ENCODE measurements at places on chromosomes 12 and 14.

DNA sequence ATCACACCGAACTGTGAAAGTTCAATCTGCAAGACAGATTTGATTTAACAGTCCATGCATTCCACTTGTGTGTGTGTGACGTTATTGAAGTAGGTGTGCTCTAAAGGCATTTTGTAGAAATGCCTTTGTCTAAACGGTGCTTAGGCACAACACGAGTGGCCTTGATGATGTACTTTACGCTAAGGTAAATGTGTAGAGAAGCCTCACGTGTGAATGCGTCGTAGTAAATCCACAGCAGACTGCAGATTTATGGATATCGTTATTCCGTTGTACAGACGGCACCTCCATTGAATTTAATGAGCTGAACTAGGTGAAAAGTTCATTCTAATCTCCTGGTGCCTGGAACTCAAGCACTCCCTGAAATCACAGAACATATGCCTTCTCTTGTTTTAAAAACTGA, 202.8 kb upstream of the STXBP6 start:
- DNase-seq = no peak

GRCh38 chr12:11758510-11759493, 109.3 kb downstream of the ETV6 start:
- no peak for DNase-seq

DNA sequence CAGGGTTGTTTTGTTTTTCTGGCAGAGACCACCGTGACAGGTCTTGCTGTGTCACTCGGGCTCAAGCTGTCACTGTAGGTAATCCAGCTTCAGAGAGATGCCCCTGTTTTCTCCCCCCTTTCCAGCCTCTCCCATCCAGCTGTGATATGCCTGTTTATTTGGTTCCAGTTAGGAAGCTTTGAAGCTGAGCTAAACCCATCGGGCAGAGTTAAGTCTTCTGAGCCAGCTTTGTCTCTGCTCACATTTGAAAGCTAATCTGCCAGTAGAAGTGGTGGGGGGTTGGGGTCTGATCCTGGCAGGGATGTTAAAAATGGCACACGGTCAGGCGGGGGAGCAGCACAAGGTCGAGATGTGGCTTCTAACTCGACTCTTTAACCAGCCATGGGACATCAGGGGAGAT, 130.0 kb downstream of the TSPAN9 start:
- no peak for DNase-seq

- DNase-seq = no peak
These were observed 12.0 kb upstream of the RNU6-7 start for GRCh38 chr14:32189811-32190210.

- no peak for DNase-seq
These were observed 67.9 kb downstream of the BMP4 start for GRCh38 chr14:53888535-53889386.

- DNase-seq = peak; percentile 44
These were observed 17.4 kb upstream of the PYGL start for GRCh38 chr14:50961605-50962221.

- DNase-seq = no peak
These were observed 152.6 kb downstream of the AKAP6 start for GRCh38 chr14:32481707-32482106.

GRCh38 chr14:57018065-57018464, 207.8 kb upstream of the OTX2 start:
- no peak for DNase-seq

GRCh38 chr14:89388853-89389252, 28.2 kb downstream of the FOXN3 start:
- no peak for DNase-seq

GRCh38 chr12:49491823-49492222, 47.0 kb upstream of the KCNH3 start:
- DNase-seq = no peak

DNA sequence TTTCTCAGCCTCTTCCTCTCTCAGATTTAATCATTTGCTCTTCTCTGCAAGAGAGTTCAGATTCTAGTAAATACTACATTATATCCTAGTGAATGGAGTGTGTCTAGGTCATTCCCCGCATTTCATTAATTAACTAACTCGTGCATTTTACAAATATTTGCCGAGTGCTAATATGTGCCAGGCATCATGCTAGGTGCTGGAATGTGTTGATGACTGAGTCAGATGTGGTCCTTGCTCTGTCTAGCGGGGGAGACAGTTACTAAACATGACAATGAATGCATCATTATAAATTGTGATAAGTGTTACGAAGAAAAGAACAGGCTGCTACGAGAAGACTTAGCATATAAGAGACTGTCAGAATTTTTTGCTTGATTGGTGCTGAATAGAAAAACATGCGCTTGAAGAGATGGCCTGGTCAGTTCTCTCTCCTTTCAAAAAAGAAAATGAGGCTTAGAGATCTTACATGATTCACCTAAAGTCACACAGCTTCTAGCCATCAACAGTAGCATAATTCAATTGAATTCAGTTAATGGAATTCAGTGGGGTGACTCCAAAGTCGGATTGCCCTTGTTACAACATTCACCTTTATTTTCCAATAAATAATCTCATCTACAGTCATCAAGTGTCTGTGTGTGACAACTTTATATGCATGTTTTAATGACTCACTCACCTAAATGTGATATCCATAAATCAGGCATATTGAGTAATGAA, 48.7 kb upstream of the MAX start:
- DNase-seq = no peak

DNA sequence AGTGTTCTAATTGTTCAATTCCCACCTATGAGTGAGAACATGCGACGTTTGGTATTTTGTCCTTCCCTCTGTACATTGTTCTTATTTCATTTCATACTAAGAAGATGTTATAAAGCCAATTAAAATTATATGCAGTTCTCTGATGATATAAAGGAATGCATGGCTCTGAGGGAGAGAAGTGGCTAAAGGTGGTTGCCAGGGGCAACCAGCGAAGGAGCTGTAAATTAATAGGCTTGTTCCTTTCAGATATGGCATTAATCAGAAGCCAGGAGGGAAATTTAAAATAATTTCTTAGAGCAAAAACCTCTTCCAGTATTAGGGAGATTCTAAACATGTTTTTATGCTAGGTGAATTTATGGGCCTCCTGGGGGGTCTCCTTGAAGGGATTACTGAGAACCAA, 227.8 kb downstream of the TMEM117 start:
- DNase-seq = no peak

- no peak for DNase-seq
These were observed 155.0 kb downstream of the GCH1 start for GRCh38 chr14:54747616-54748015.

- DNase-seq = no peak
These were observed 187.1 kb downstream of the MON2 start for GRCh38 chr12:62653740-62654139.

GRCh38 chr14:104724981-104725771, 1.1 kb downstream of the ADSS1 start:
- DNase-seq = no peak

DNA sequence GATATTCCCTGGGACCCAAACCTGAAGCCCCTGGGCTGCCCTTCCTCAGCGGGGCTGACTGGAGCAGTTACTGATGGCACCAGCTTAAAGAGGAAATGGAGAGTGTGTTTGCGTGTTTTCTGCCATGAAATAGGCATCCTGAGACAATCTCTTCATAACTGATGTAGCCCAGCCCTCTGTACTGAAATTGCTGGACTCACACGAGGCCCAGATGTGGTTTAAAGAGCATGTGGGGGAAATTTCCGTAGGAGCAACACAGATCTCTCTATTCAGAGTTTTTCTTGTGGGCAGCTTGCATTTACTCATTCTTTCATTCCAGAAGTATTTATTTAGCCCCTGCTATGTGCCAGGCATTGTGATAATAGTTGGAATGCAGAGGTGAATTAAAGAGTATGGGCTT, 782.1 kb upstream of the TBX3 start:
- DNase-seq = no peak

GRCh38 chr12:115823635-115824034, 453.9 kb downstream of the MED13L start:
- DNase-seq = no peak

- no peak for DNase-seq
These were observed 5.2 kb upstream of the AP1G2 start for GRCh38 chr14:23572836-23573235.

GRCh38 chr14:92173668-92174067, 51.9 kb downstream of the CPSF2 start:
- DNase-seq = peak; percentile 7

GRCh38 chr14:33686218-33686617, 264.7 kb downstream of the EGLN3 start:
- DNase-seq = peak; percentile 59

- no peak for DNase-seq
These were observed 148.3 kb downstream of the CRADD start for GRCh38 chr12:93825501-93825888.

DNA sequence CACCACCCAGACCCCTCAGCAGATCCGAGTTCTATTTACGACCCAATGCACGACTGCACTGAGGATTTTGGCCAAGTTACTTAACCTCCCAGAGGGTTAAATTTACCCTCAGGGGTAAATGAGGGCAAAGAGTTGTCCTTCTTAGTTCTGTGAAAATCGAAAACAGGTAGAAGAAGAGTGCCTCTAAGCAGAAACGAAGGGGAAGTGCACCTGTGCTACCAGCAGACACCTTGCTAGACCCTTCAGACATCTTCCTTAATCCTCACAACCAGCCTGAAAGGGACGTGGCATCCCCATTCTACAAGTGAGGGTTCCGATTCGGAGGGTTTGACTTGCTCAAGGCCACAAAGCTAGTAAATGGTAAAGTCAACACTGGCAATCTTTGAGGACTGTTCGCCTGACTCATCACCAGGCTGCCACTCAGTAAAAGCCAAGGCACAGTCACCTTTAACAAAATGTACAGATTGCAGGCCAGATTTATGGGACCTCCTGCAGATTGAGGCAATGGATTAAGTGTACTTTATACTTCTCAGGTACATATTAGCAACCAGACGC, 1.6 kb downstream of the GSG1 start:
- DNase-seq = no peak

DNA sequence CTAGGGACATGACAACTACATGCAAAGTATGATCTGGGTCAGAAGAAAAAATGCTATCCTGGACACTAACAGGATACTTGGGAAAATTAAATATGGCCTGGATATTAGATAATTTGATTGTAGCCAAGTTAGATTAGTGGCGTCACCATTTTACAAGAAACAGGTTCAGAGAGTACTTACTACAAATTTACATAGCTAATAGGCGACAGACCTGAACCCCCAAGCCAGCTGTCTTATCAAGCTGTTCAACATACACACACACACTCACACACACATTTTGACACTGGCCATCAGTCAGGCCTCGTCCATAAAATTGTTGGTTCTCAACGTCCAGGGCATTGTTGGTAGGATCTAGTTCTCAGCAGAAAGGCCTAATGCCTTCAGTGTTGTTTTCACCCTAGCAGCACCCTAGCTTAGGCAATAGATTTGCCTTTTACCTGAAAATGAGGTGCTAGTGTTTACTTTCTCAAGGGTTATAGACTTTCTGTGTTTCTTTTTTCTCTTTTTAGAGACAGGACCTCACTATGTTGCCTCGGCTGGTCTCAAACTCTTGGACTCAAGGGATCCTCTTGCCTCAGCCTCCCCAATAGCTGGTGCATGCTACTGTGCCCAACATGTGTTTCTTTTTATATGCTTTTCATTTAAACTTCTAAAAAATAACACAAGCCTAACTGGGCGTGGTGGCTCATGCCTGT, 3.3 kb upstream of the C14orf93 start:
- DNase-seq = no peak

DNA sequence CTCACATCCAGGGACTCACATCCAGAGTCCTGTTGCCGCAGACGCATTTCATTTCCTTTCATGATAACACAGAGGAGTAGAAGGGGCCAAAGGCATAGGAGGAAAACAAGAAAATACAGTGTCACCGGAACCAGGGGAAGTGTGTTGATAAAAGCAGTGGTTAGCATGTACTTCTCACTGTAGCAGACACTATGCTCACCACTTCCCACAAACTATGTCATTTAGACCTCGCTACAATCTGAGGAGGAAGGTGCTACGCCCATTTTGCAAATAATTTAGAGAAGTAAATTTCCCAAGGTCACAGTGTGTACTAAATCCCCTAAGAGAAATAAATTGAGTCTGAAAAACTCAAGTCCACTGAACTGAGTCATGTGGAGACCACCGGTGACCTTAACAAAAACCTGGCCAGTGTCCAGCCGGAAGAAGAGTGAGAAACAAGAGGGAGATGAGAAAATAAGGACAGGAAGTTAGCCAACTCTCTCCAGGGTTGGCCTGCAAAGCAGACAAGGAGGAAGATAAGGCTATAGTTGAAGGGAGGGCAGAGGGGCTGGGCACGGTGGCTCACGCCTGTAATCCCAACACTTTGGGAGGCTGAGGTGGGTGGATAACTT, 25.8 kb upstream of the TMCC3 start:
- no peak for DNase-seq

- DNase-seq = no peak
These were observed 2.9 kb downstream of the RAD52 start for GRCh38 chr12:946631-947030.

- DNase-seq = peak; percentile 12
These were observed 16.7 kb upstream of the CD163L1 start for GRCh38 chr12:7460375-7461259.

GRCh38 chr12:117724543-117724942, 244.2 kb downstream of the KSR2 start:
- DNase-seq = no peak

DNA sequence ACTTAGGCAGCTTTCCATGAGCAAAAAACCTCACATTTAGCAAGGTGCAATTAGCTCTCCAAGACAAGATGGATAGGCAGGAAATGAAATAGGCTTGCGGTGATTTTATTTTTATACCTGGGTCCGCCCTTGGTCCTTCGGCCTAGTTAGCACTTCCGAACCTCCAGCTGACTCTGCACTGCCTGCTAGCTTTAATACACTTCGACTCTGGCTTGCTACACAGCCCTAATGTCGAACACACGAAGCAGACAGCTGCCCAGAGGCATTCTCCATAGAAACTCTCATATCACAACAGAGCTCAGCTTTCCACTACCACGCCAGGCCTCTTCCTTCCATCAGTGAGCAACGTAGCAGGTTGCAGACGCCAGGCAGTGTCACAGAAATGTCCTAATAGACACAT, 688.0 kb downstream of the VRK1 start:
- no peak for DNase-seq

DNA sequence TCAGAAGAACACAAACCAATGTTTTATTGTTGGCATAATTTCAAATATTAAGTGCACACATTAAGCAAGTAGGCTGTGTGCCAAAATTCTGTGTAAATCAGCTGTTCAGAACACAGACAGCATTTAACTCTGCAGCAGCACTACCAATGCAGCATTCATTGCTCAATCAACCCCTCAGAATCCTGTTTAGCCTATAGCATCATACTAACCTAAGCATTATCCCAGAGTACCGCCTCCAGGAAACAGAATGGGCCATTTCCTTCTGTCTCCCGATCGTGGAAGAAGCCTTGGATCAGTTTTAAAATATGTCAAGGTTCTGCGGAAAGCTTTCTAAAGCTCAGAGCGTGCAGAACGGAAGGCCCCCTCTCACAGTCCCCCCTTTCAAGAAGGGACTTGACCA, 3.3 kb downstream of the IL26 start:
- DNase-seq = no peak
